Fibroblast of lung (primary cell): ENCODE measurements at places on chromosomes 5 and 9. TPM values are rescaled to one million over a fixed set of nuclear protein-coding genes. Genes with fewer than 3 reads are reported as not detected.
A peak's percentile ranks its signal among the peaks of the same experiment; 100 is the strongest.

Gene ARSI
- total RNA-seq = 5.9 and 8.5 TPM in 2 replicates

Gene ZFYVE16
- 34.2 and 37.0 TPM in 2 replicates for total RNA-seq

DNA sequence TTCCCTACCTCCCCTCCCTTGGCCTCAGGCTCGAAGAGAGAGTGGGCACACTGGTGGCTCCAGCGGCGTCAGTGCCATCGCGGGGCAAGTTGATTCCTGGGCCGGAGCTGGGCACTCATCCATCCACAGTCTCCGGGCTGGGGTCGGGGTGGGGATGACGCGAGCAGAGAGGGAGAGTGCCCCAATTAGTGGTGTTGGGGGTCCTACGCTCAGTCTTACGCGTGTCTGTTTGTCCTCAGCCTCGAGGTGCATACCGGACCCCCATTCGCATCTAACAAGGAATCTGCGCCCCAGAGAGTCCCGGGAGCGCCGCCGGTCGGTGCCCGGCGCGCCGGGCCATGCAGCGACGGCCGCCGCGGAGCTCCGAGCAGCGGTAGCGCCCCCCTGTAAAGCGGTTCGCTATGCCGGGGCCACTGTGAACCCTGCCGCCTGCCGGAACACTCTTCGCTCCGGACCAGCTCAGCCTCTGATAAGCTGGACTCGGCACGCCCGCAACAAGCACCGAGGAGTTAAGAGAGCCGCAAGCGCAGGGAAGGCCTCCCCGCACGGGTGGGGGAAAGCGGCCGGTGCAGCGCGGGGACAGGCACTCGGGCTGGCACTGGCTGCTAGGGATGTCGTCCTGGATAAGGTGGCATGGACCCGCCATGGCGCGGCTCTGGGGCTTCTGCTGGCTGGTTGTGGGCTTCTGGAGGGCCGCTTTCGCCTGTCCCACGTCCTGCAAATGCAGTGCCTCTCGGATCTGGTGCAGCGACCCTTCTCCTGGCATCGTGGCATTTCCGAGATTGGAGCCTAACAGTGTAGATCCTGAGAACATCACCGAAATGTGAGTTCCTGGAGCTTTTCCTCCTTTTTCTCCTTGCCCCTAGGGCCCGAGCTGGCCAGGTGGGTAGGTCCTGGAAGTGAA is 861 bp downstream of the NTRK2 start:
- no peak for DNase-seq
- peaks cover 23% of the 10 kb centered on the region for H3K27me3 ChIP-seq
- H3K27ac ChIP-seq = no peak overlapping the region
- H3K4me1 ChIP-seq = no peaks in the 10 kb centered on the region
- H3K4me3 ChIP-seq = no peak overlapping the region

DNA sequence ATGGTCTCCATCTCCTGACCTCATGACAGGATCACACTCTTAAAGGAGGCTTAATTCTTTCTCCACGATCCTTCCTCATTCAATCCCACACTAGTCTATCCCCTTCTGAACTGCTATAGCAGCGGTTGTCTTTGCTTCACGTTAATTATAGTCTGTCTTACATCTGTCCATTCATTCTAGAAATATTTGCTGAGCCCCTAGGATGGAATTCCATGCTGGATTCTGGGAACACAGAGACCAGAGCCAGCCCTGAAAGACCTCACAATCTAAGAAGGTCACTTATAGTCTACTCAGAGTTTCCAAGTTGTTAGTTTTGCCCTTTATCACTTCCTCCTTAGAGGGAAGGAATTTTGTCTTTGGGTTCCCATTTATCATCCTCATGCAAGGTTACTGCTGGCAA is 193.5 kb downstream of the GAS1 start:
- no peaks in the 10 kb centered on the region for H3K36me3 ChIP-seq
- no peak overlapping the region for H3K4me3 ChIP-seq
- no peak overlapping the region for H3K27ac ChIP-seq
- DNase-seq = no peak
- H3K4me1 ChIP-seq = no peaks in the 10 kb centered on the region

DNA sequence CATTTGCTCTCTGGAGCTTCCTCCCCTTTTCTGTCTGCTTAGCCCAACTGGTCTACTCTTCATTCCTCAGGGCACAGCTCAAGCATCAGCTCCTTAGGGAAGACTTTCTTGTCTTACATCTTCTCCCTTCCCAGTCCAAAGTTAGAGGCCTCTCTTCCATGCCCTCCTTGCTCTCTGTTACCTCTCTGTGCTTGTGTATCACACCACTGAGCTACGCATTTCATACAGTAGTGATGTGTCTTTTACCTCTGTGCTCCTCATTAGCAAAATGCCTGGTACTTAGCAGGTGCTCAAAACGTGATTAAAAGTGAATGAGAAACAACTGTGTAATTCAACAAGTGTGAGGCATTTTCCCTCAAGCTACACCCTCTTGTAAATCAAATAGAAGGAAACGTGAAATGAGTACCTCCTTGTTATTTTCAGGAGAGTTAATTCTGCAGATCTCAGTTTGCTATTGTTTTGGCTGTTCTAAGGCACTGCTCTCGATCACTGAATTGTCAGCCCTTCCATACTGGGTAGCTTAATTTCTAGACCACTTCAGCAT is 39.0 kb downstream of the ERAP1 start:
- no peak overlapping the region for H3K4me3 ChIP-seq
- H3K27ac ChIP-seq = no peak overlapping the region
- H3K27me3 ChIP-seq = no peaks in the 10 kb centered on the region
- DNase-seq = no peak

Gene SPATA31C1
- total RNA-seq = not detected in 2 replicates

GRCh38 chr5:171840711-171841522 is 55.3 kb downstream of the SMIM23 start:
- no peak for DNase-seq
- no peaks in the 10 kb centered on the region for H3K36me3 ChIP-seq
- no peaks in the 10 kb centered on the region for H3K27me3 ChIP-seq
- H3K4me1 ChIP-seq = no peaks in the 10 kb centered on the region
- H3K27ac ChIP-seq = no peak overlapping the region

DNA sequence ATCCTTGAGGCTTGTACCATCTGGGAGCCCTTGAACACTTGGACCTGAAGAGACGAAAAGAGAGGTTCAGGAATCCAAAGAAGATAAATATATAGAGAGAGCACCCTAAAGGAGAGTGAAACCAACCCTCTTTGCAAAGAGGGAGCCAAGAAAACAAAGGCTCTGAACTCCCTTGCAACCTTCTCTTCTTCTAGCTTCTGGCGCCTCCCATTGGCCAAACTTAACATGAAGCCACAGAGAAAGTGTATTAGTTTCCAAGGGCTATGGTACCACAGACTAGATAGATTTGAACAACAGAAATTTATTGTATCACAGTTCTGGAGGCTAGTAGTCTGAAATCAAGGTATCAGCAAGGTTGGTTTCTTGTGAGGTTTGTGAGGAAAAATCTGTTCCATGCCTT is 175.1 kb downstream of the HCN1 start:
- no peak overlapping the region for H3K27ac ChIP-seq
- no peaks in the 10 kb centered on the region for H3K36me3 ChIP-seq
- H3K4me1 ChIP-seq = no peaks in the 10 kb centered on the region
- no peak for DNase-seq

DNA sequence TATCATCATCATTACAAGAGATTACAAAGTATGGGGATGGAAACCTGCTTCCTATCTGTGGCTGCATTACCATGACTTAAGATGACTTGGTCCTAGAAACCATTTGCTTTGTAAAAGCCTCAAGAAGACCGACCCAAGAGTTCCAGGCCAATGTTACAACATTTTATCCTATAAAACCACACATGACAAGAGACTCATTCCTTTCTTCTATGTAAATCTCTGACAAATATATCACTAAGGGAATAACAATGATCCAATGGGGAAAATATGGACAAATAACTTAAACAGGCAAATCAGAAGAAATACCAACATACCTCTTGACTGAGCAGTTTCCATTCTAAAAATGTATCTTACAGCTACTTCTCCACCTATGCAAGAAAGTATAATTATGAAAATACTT is 44.3 kb upstream of the VPS13A start:
- H3K4me1 ChIP-seq = no peaks in the 10 kb centered on the region
- no peaks in the 10 kb centered on the region for H3K27me3 ChIP-seq
- no peak overlapping the region for H3K27ac ChIP-seq
- H3K36me3 ChIP-seq = no peaks in the 10 kb centered on the region
- DNase-seq = no peak

- no peaks in the 10 kb centered on the region for H3K27me3 ChIP-seq
- no peaks in the 10 kb centered on the region for H3K36me3 ChIP-seq
- H3K4me1 ChIP-seq = peaks cover 19% of the 10 kb centered on the region
- peak overlapping the region; percentile 18 for H3K4me3 ChIP-seq
- peak; percentile 47 for DNase-seq
Observed at GRCh38 chr9:108443741-108444140, 412.0 kb downstream of the ACTL7B start.

GRCh38 chr9:134214766-134215419 is 50.5 kb upstream of the RNU6ATAC start:
- DNase-seq = no peak
- peak overlapping the region; percentile 65 for H3K27ac ChIP-seq
- no peaks in the 10 kb centered on the region for H3K36me3 ChIP-seq
- H3K4me1 ChIP-seq = peaks cover 13% of the 10 kb centered on the region
- H3K27me3 ChIP-seq = no peaks in the 10 kb centered on the region

DNA sequence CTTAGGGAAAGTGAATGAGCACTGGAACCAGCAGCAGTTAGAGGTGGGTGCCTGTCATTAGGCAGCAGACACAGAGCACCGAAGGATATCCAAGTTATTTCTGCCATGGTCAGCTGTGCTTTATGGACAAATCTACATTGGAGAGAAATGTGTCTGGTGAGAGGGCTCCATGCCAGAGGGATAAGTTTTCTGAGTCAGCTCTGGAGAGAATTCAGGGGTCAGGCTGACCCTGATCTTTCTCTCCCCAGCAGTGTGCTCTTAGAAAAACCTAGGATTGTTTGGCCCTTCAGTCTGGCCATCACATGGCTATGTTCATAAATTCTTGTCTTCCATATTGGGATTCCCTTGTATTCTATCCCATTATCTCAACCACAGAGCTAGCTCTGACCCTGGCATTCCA is 8.9 kb upstream of the IL17B start:
- H3K36me3 ChIP-seq = no peaks in the 10 kb centered on the region
- peak overlapping the region; percentile 71 for H3K27ac ChIP-seq
- peak; percentile 74 for DNase-seq

DNA sequence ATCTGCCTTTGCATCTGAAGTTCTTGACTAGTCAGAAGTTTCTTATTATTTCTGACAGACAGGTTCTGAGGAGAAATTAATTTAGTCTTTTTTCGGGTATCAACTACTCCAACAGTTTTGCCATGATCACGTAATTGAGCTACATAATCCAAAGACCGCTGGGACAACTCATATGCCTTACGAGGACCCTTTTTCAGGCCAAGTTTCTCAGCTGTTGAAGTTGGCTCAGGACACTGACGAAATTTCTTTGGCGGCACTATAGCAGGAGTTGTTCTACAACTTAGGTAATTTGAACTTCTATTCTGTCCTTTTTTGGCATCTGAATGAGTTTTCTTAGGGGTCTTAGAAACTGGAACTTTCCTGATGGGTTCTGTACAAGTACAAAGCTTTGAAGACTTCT is 27.2 kb downstream of the SETX start:
- no peaks in the 10 kb centered on the region for H3K4me1 ChIP-seq
- H3K27ac ChIP-seq = no peak overlapping the region
- no peaks in the 10 kb centered on the region for H3K27me3 ChIP-seq
- H3K36me3 ChIP-seq = peaks cover 25% of the 10 kb centered on the region
- DNase-seq = no peak
